ENCODE measurements at places on chromosomes 5 and 9.

DNA sequence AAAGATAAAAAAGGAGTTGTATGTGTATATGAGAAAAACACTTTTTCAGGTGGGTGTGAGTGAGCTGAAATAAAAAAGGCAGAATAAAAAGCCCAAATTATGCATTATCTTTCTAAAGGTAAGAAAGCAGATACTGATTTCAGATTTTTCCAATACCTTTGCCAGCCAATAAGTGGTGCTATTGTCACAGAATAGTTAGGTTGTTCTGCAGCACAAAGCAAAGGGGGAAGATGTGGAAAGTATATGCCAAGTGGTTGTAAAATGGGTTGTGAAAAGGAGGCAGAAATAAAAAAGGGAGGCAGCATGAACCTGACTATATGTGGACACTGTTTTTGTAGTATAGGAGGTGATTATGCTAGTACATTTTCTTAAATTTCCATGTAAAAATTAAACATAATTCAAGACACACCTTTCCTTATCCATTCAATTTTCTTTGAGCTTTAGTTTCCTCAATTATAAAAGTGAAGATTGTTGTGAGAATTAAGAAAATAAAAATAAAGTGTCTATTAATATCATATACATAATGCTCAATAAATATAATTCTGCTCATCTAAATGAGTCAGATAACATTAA, 106.7 kb downstream of the SMIM15 start:
- no peak for DNase-seq

DNA sequence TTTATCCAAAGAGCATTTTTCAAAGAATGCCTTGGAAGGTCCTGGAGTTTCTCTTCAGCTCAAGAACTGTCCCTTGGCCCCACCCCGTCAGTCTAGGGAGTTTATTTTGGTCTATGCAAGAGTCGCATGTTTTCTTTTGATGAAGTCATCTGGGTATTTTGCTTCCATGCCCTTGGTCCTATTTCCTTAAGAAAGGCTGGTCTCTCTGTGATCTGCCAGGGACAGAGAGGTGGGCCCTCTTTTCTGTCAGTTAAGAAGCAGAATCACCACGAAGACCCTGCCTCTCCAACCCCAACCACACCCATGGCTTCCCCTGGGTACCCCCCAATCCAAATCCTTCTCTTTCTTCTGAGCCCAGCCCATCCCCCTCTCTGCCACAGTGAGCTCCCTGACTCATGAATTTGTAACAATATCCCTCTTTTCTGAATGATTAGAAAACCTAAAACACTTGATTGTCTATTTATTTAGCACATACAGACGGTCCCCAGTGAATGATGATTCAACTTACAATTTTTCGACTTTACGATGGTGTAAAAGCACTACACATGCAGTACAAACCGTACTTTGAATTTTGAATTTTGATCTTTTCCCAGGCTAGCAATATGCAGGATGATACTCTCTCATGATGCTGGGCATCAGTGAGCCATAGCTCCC, 163.5 kb upstream of the ADRA1B start:
- DNase-seq, result no peak

DNA sequence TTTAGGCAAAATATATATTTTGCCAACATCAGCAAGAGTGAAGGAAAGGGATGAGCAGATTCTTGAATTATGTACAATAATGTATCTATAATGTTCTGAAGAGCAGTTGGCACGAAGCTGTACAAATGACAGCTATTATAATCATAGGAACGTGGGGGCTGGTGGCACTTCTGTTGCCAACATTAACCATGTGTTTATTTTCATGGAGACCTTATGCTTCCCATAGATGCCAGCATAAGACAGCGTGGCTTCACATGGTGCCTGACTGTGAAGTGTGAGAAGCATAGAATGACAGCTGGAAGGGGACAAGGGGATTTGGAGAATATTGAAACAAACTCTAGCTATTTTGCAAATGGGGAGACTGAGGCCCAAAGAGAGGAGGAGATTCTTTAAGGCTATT, 52.6 kb upstream of the ATP10B start:
- no peak for DNase-seq

DNA sequence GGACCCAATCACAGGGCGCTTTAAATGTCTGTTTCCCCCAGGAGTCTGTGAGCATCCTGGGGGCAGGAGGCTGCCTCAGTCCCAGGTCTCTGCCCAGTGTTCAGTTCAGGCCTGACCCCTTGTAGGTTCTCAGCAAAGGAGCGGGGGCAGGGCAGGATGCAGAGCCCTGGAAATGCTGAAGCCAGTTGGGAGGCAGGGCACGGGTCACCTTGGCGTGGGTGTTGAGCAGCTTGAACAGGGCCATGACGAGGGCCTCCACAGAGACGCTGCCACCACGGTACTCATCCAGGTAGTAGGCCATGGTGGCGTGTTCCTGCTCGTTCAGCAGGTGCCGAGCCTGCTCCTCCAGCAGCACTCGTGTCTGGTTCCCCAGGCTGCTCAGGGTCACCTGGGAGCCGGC, 36.3 kb upstream of the AKNA start:
- DNase-seq, result no peak

DNA sequence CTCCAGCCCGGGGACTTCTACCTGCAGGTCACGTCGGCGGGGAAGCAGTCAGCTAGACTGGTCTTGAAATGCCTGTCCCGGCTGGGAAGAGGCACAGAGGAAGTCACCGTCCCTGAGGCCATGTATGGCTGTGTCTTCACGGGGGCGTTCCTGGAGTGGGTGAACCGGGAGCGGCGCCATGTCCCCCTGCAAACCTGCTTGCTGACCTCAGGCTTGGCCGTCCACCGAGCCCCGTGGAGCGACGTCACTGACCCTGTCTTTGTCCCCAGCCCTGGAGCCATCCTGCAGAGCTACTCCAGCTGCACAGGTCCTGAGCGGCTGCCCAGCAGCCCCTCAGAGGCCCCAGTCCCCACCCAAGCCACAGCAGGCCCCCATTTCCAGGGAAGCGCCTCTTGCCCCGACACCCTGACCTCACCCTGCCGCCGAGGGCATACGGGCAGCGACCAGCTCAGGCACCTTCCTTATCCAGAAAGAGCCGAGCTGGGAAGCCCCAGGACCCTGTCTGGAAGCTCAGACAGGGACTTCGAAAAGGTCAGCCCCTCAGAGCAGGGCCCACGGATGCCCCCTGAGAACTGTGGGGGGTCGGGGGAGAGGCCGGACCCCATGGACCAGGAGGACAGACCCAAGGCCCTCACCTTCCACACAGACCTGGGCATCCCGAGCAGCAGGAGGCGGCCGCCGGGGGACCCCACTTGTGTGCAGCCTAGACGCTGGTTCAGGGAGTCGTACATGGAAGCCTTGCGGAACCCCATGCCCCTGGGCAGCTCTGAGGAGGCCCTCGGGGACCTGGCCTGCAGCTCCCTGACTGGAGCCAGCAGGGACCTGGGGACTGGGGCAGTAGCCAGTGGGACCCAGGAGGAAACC, 47.8 kb downstream of the PLEKHG4B start:
- no peak for DNase-seq

- DNase-seq, result no peak
Observed at GRCh38 chr9:90808890-90809685, 7.5 kb downstream of the SYK start.

DNA sequence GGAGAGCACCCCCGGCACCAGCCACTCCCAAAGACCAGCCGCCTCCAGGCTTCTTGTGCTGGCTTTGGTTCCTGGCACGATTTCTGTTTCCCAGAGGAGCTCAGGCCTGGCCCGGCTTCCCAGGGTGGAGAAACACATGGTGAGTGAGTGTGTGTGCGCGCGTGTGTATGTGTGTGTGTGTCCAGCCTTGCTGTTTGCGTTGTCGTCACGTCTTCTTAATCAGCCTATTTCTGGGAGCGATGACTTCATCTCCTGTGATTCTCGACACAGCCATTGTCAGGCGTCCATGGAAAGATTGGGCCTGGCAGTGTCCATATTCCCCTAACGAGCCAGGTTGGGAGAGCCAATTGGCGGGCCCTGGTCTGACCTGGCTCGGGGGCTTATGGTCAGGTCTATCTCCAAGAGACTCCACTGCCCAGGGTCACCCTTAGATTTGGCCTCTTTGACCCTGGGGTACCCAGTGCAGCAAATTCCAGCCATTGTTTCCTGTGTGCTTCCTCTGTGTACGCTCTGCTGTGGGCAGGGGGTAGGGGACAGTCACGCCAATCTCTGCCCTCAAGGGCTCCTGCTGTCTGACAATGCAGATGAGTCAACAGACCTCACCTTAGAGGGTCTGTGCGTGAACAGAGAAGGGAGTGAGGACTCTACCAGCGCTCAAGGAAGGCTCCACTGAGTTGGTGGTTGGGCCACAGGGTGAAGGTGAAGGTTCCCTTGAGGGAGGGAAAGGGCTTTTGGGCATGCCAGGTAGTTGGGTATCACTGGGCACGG, 73.8 kb downstream of the DAB2IP start:
- DNase-seq, result no peak

DNA sequence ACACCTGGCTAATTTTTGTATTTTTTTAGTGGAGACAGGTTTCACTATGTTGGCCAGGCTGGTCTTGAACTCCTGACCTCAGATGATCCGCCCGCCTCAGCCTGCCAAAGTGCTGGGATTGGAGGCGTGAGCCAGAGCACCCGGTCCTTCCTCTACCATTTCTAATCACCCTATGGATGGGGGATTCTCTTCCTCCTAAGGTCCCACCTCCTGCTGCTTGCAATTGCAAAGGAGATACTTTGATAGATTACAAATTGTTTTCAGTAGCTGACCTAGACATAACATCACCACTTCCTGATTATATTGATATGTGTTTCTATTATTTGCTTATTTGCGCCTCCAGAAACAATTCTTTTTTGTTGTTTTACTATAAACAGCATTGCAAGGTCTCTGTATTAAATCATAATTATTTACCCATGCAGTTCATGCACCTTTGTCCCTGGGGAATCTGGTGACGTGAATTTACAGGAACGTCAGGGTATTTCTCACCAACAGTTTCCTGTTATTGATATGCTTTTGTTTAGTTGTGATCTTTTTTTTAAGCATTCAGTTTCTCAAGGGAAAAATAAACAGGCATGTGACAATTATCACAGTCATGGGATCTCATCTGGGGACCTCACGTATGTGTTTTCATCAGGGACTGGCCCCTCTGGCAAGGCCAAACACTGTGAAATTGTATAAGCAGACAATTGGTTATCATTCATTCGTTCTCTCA, 43.2 kb downstream of the ESM1 start:
- no peak for DNase-seq

DNA sequence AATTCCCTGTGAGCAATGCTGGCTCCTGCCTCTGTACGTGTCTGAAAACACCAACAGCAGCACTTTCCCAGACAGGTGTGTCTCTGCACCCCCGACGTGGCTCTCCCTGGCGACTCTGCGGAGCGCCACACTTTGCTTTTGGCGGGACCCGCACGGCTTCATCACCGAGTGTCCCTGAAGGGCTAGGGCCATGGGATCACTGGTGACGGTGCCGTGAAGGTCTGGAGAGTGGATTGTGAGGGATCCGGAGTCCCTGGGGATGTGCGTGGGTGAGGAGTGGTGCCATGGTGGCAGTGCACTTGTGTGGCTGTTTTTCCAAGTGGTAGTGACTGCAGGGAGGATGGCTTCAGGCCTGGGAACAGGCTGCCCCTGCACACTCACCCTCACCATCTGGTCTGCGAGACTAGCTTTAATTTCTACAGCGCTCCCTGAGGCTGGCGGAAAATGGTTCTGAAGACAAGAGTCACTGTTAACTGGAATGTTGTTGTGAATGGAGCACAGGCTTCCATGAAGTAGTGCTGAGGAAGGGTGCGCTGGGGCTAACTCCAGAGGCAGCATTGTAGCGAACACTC, 3.2 kb downstream of the NKD2 start:
- no peak for DNase-seq

DNA sequence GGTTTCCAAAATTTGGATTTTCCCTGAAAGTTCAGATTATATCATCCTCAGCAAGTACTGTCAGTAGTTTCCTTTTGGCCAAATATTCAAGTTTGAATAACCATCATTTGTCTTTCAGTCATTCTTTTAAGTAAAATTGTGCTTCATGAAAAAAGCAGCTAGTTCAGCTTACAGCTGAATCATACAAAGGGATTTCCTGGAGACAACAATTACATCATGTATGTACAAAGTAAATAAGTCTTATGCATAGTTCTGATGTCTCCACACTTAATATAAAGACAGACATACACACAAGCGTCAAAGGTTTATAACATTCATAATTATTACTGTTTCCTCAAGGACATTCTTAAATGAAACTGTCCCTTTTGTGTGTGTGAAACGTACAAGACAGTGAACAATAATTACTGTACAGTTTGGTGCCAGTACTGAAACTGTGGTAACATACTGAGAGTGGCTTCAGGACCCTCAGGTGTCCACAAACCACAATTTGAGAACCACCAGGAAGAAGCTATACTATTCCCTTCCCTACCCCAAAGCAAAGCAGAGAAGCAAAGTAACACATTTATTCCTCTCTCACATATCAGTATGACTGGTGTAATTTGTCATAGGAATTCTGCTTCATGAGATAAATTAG, 746.6 kb downstream of the TAF11L14 start:
- no peak for DNase-seq

DNA sequence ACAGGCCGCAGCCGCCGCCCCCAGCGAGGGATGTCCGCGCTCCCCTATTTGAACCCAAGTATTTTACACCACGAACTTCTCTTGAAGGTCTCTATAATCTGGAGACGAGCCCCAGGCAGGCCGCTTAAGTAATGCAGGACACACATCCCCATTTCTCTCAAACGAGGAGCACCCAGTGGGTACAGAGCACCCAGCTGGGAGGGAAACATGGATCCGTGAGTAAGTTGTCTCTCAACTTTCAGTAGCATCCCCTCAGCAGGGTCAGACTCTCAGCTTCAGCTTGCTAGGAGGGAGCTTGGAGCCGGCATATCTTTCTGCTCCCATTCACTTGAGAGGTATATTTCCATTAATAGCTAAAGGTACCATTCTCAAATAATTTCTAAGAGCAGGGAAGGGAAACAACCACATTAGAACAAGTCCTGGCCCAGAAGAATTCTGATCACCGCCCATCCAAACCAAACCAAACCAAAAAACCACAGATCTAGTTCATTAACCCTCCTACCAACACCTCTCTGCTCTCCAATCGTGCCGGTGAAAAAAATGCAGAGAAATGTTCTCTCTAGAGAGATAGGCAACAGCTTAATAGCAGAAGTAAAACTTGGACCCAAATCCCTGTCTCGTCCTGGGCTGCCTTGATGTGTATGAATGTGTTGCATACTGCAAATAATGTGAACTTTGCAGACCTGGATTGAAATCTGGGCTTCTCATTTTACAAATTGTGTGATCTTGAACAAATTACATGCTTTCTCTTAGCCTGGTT, 910 bp downstream of the TDRD7 start:
- DNase-seq, result no peak

GRCh38 chr9:132681561-132681960, 11.3 kb downstream of the GTF3C4 start:
- no peak for DNase-seq

GRCh38 chr5:68285075-68285840, 69.7 kb downstream of the PIK3R1 start:
- DNase-seq, result no peak

DNA sequence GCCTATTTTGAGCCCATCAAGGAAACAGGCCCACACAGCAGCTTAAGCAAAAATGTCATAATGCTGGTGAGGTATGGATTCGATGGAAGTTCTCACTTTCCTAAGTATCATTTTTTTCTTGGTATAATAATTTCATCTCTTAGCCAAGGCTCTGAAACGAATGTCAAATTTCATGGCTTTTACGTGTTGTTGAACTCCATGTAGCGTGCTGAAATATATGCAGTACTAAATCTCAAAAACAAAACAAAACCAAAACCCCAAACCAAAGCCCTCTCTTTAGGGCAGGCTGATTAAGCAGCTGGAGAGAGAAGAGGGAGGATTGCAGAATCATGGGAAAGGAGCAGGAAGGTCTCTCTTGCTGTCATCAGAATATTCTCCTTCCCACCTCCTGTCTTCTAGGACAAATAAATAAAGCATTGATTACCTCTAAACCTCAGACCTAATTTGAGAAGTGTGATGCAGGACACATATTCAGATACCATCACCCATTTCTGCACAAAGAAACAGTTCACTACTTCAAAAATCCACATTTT, 58.3 kb downstream of the TMEM174 start:
- DNase-seq, result no peak

Measured in stimulated activated CD4-positive, alpha-beta T cell treated with anti-CD3 and anti-CD28 coated beads, TNF-alpha, amount 100 ng/mL, for 1 hour (primary cell).